ENCODE measurements at places on chromosomes 7 and 10. TPM values are rescaled to one million over a fixed set of nuclear protein-coding genes. Genes with fewer than 3 reads are reported as not detected.

DNA sequence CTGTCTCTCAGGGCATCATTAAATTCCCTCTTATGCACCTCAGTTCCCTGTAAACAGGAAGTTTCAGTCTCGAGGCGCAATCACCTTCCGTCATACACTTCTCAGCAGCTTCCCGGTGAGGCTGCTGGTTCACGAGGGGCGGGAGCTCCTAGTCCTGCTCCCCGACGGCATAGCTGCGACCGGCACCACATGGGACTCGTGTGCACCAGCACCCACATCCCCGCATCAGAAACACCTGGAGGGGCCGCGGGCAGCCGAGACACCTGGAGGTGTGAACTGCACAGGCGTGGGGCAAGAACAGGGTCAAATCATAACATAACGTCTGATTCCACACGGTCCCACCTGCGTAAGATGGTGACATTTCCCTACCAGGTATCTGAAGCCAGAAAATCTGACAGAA lies 52.7 kb downstream of the DIP2C start:
- no peak for DNase-seq

DNA sequence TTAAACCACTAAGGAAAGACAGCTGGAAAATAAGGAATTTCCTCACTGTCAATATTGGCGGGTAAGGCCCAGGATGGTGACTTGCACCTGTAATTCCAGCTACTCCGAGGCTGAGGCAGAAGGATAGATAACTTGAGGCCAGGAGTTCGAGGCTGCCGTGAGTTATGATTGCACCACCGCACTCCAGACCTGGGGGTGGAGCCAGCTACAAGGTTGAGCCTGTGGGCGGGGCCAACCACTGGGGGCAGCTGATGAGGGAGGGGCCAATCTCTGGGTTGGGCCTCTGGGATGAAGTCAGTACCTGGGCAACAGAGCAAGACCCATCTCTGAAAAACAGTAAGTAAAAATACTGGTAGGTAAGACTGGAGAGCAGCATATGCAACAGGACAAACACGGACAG lies 80.1 kb upstream of the ADO start:
- peak; percentile 5 for DNase-seq

- no peak for DNase-seq
Observed at GRCh38 chr10:89233033-89233432, 18.5 kb downstream of the LIPA start.

GRCh38 chr7:87147500-87147899 lies 4.8 kb upstream of the DMTF1 start:
- DNase-seq = no peak

- peak; percentile 75 for DNase-seq
Observed at GRCh38 chr7:1223196-1223981, 9.3 kb upstream of the UNCX start.

DNA sequence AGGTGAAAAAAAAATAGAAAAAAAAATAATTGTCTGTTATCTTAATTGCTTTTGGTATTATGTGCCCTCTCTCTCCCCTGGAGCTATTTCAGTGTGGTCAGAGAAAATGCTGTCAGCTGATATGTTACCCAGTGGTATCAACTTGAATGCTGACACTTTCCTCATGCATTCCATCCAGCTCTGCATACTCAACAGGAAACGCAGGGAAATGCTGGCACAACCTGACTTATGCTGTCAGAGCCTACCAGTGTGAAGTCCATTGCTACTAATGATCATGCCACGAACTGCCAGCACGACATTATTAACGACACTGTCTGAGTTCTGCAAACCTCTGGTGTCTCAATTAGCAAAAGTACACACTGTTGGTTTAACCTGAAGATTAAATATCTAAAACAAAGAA lies 182.8 kb downstream of the ZWINT start:
- DNase-seq = no peak

DNA sequence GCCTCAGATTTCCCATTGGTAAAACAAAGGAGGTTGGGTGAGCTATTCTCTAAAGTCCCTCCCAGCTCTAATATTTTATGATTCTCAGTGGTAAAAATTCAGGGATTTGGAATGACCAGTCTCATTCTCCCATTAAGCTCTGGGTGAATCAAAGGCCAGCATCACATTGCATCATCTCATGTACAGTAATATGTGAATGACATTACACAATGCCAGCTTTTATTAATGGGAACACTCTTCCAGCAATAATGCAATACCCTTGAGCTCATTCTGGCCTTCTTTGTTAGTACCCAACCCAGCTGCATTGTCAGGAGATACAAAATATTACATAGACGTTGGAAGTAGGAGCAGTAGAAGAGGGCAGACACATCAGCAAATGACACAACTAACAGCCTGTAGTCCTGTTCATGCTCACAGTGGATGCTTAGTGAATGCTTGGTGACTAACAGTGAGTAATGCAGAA lies 100.0 kb upstream of the EGR2 start:
- DNase-seq = peak; percentile 89

DNA sequence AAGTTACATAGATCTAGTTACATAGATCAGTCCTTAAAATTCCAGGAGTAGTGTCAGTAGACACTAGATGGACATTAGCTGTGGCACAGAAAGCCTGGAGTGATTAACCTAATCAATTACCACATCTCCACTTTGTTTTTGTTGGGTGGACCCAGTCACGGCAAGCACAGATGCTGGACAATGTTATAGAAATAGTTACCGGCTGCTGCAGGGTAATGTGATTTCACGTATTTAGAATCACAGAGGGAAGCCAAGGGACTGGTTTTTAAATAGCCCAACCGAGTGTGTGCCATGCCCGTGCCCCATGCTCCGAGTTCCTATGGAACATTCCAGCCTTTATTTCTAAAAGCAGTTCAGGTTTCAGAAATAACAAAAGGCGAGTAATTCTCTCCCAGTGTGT lies 2.8 kb downstream of the LGI1 start:
- DNase-seq = no peak

DNA sequence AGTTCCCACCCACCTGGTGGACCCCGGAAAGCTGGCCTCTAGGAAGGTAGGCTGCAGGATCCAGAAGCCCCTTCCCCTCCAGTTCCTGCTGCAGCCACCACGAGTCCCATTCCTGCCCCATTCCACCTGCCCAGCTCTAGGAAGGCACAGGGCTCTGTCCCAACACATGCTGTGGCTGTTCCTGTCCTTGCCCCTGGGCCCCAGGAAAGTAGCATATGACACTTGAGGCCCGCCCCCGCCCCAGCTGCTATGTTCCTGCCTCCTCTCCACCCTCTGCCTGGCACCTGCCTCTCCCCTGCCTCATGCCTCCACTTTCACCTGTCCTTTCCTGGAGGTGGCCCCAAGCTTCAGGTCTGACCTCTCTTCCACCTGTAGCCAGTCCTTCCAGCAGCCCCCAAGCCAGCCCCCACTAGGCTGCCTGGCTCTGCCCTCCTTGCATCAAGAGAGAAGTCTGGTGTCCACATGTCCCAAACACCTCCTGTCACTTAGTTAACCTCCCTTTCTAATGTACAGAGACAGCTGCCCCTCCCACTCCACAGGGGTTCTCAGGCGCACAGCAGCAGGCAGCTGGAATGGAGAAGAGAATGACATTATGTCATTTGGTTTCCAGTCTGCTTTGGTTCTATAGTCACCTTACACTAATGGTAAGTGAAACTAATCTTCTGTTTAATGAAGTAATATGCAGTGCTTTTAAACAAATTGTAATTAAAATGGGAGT lies 22.7 kb downstream of the YKT6 start:
- no peak for DNase-seq

- no peak for DNase-seq
Observed at GRCh38 chr10:5365928-5366327, 1.2 kb downstream of the UCN3 start.

DNA sequence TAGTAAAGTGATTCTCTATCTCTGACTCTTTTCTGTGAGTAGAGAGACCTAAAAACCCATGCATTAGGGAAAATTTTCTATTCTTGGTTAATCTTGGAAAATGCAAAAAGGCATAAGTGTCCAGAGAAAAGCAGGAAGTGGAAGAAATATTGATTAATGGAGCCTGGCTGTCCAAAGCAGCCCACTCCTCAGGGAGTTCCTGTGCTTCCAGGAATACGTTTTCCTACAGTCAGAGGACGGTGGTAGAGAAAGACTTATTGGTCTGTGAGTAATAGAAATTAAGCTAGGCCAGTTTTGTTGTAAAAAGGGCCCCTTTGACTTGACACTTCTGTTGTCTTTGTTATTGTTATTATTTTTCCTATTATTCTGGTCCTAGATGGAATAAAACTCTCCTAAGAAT lies 157.8 kb downstream of the NRP1 start:
- DNase-seq = no peak

DNA sequence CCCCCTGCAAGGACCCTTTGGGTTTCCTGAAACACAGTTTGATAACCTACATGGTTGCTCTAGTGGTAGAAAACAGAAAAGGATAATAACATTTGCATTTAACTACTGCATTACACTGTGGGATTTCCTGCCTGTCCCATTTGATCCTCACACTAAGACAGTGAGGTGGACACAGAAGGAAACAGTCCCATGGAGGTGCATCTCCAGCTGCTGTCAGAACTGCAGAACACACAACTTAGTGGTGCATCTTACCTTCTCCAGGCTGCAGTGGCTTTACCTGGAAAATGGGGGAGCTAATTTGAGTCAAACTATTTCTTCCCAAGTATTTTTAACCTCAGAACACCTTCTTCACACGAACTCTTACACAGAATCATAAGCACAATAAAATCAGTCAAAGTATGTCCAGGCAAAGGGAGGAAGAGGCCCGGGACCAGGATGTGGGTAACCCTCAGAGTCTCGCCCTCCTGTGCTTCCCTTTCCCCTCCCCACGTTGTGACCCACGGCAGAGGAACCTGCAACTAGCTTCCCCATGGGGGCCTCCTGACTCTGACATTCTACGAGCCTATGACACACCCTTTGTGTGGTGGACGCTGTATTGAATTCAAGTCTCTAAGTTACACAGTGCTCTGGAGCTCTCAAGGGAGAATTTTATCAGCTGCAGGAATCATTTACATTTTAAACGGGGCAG lies 33.7 kb downstream of the SCRN1 start:
- no peak for DNase-seq

DNA sequence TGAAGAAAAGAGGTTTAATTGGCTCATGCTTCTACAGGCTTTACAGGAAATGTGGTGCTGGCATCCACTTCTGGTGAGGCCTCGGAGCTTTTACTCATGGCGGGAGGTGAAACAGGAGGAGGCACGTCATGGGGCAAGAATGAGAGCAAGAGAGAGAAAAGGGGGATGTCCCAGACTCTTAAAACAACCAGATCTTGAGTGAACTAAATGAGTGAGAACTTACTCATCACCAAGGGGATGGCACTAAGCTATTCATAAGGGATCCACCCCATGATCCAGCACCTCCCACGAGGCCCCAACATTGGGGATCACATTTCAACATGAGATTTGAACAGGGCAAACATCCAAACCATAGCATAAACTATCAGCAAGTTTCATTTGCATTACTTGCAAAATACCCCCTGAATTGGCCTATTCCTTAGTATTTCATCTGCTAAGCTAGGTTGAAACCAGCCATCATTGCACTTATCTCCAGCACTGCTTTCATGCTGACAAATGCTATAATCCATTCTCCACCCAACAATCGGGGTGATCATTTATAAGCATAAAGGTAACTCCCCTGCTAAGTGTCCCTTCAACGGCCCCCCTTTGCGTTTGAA lies 179.0 kb downstream of the NOC3L start:
- peak; percentile 52 for DNase-seq

DNA sequence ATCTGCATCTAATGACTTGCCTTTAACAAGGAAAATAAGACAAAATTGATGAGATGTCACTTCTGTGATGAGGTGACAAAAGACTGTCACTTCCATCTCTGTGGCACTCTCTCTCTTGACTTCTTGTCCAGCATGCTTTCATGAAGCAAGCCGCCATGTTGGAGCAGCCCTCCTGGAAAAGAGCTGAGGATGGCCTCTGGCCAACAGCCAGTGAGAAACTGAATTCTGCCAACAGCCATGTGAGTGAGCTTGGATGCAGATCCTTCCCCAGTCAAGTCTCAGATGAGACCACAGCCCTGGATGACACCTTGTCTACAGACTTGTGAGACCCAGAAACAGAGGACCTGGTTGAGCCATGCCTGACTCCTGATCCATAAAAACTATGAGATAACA lies 412.6 kb upstream of the SHH start:
- no peak for DNase-seq

DNA sequence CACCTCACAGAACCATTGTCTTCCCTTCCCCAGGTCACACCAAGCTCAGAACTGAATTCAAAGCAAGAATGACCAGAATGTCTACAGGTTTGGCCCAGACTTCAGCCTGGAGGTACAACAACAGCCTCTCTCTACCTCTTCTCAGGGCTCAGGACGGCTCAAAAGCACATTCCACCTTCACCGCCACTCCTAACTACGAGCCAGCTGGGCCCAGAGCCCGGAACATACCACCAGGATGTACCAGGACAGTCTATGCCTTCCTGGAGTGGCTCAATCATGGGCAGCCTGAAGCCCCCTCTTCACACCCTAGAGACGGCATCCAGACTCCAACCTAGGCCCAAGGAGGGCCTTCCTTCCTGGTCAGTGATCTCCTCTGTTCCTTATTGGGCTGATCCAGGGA lies 41.6 kb downstream of the ANXA8 start:
- no peak for DNase-seq

GRCh38 chr10:3067859-3068179 lies 471 bp downstream of the PFKP start:
- DNase-seq = peak; percentile 89

DNA sequence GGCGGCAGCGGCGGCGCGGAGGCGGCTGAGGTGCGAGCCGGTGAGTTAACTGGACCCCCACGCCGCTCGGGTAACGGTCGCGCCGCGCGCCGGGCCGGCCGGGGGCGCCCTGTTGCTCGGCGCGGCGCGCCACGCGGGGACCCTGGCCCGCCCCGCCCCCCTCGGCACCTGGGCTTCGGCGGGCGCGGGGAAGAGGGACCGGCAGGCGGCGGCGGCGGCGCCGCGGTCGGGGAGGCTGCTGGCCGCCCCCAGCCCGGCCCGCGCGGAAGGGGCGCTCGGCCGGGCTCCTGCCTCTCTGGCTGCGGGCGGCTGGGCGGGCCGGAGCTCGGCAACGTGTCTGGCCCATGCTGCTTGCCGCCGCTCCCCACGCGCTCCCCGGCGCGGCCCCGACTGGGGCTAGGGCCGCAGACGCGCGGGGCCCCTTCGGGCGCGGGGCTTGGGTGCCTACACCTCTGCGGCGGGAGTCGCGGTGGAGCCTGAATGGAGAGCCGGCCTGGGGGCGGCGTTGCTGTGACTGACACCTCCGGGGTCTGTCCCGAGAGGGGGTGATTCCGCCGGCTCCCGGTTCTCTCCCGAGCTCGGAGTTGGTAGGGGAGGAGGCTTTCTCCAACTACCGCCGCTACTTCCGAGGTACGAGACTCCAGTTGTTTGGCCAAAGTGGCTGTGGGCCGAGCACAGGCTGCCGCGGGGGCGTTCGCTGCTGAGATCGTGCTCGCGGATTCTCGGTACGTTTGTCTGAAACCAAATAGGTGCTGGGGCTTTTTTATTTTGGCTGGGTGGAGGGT lies 494 bp downstream of the PALS2 start:
- DNase-seq = peak; percentile 96

- no peak for DNase-seq
Observed at GRCh38 chr10:64630534-64630933, 1109.3 kb downstream of the REEP3 start.

- DNase-seq = no peak
Observed at GRCh38 chr10:89367529-89367928, 10.3 kb upstream of the IFIT1B start.

- peak; percentile 56 for DNase-seq
Observed at GRCh38 chr7:90579181-90579688, 16.9 kb upstream of the CDK14 start.

- no peak for DNase-seq
Observed at GRCh38 chr10:34658934-34659333, 156.2 kb downstream of the PARD3 start.

The SEMA3D gene
- 0.72 TPM for total RNA-seq

The PLEKHS1 gene
- total RNA-seq = not detected

The VIM gene
- 10,072 TPM for total RNA-seq

The PITX3 gene
- not detected for total RNA-seq
